ENCODE measurements at places on chromosomes 5 and 9. TPM values are rescaled to one million over a fixed set of nuclear protein-coding genes. Genes with fewer than 3 reads are reported as not detected.

TCF7 gene
- total RNA-seq: 1.5 TPM

DNA sequence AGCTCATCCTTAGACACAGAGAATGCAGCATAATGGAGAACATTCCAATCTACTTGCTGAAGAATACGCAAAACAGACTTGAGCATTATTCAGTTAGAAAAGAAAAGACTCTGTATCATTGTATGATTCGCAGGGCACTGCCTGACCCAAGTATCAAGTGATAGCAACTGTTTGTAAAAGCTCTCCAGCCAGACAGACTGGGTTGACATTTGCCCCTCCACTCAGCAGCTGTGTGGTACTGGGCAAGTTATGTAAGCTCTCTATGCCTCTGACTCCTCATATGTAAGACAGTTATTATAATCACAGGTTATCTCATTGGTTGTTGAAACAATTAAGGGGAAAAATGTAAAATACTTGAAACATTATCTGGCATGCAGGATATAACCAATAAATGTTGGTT lies 505.0 kb downstream of the ELAVL2 start:
- DNase-seq: no peak

- DNase-seq: no peak
Measured at GRCh38 chr5:139924294-139925215, 118.5 kb downstream of the NRG2 start.

GRCh38 chr5:6498968-6499367 lies 50.3 kb downstream of the UBE2QL1 start:
- no peak for DNase-seq

GRCh38 chr5:176846335-176847140 lies 36.2 kb downstream of the UNC5A start:
- DNase-seq: no peak

DNA sequence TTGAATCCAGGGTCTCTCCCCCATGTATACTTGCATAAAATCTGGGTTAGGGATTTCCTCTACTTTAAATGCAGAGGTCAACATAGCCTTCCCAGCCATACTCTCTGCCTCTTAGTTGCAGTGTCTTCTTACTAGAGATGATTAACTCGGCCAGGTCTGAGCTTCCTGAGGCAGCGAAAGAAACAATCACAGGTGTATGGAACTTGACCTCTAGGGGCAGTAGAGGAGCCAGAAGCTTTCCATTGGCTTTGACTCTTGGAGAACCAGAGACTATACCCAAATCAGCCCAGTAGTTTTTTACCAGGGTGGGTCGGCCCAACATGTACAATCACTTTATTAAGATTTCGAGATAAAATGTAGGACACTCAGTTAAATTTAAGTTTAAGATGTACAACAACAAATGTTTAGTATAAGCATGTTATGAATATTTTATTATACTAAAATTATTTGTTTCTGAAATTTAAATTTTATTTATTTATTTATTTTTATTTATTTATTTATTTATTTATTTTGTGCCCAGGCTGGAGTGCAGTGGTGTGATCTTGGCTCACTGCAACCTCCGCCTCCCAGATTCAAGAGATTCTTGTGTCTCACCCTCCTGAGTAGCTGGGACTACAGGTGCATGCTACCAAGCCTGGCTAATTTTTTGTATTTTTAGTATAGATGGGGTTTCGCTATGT lies 48.0 kb upstream of the DMRT3 start:
- DNase-seq: peak; percentile 6
